CD4-positive, alpha-beta T cell treated with Interleukin-2 at 100 ng/mL for 4 hours (primary cell): ENCODE measurements at places on chromosomes 7 and 10.

- no peak for DNase-seq
Observed at GRCh38 chr7:1329966-1330800, 97.5 kb downstream of the UNCX start.

DNA sequence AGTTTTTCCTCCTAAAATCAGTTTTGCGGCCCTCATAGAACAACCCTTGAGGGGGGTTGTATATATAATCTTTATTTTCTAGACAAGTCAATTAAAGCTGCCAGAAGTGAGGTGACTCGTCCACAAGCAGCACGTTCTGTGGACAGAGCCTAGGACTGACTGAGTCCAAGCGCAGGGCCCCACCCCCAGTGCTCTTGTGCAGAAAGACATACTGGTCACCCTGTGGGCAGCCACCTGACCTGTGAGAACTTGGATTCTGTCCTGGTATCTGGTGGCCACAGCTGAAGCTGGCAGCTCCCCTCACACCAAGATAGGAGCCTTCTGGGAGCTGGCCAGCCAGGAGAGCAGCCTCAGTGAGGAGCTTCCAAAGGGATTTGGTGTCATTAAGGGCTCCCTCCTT, 89.3 kb downstream of the GRK5 start:
- DNase-seq: no peak

GRCh38 chr7:81459485-81459884, 310.4 kb downstream of the HGF start:
- no peak for DNase-seq

GRCh38 chr10:49404321-49404878, 8.5 kb upstream of the DRGX start:
- DNase-seq: no peak

DNA sequence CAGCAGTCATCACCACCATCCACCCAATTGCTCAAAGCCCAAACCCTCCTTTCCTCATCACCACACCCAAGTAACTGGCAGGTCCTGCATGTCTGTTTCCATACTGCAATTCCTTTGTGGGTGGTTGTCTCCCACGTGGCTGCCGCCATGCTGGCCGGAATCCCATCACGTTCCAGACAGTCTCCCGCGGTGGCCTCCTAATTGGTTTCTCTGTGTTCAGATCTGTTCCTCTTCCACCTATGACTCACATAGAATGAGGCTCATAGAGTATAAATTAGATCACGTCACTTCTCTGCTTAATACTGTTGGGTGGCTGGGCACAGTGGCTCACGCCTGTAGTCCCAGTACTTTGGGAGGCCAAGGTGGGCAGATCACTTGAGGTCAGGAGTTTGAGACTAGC, 813.0 kb downstream of the TYW1 start:
- no peak for DNase-seq

DNA sequence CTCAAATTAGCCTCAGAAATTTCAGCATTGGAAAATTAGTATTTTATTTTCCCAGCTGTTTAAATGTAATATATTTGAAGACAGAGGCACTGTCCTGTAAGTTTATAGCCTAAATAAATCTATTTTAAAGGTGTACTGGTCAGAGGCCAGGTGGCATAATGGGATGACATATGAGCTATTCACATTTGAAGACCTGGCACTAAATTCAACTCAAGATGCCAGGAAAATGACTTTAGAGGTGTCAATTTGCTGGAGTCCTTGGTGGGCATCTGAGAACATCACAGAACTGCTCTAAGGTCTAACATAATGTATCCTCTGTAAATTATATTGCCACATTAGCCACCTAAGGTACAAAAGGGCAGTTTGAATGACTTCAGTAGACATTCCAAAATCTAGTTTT, 348.9 kb upstream of the BMPER start:
- DNase-seq: no peak

DNA sequence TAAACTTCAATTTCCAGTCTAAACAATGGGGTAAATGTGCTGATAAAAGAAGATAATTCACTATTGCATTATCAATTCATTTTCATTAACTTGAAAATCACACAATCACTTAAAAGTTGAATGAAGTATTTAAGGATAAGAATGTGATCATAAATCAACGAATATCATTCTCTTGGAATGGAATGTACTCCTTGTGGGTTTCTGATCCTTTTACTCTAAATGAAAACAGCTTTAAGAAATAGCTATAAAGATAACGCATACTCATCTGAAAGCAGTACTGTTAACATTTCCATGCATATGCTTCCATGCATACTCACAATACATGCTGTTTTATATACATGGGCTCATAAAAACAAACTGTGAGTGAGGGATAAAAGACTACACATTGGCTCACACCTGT, 108.8 kb downstream of the ATE1 start:
- DNase-seq: no peak

- no peak for DNase-seq
Observed at GRCh38 chr10:60480865-60481563, 91.3 kb upstream of the ANK3 start.

GRCh38 chr10:43203448-43204041, 63.3 kb downstream of the RASGEF1A start:
- no peak for DNase-seq

- no peak for DNase-seq
Observed at GRCh38 chr7:15703732-15704131, 17.2 kb upstream of the MEOX2 start.

DNA sequence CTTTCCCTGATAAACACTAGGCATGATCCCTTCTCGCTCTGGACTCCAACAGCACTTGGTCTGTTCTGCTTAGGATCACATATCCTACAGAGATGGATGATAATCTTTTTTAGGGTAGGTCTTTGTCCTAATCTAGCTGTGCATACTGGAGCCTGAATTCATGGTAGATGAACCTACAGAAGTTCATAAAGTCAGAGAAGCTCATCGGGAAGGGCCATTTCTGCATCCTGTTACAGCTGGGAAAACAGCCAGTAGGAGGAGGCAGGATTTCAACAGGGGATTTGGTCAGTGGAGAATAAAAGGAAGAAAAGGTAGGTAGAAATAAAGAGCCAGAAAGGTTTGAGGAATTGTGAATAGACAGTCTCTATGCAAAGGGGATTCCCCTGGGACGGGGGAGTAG, 101.4 kb downstream of the ANK3 start:
- no peak for DNase-seq

GRCh38 chr10:44673245-44673983, 237.7 kb upstream of the TMEM72 start:
- no peak for DNase-seq

DNA sequence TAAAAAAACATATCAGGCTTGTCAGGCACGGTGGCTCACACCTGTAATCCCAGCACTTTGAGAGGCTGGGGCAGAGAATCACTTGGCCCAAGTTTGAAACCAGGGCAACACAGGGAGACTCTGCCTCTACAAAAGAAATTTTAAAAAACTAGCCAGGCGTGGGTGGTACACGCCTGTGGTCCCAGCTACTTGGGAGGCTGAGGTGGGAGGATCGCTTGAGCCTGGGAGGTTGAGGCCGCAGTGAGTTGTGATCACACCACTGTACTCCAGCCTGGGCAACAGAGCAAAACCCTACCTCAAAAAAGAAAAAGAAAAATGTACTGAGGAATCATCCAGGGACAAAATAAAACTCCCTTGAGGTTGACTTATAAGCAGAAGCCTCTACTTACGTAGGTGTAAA, 149.9 kb upstream of the KLF14 start:
- no peak for DNase-seq

- no peak for DNase-seq
Observed at GRCh38 chr10:120553911-120554310, 96.9 kb downstream of the PLPP4 start.

GRCh38 chr10:47058032-47058702, 146.9 kb downstream of the PTPN20 start:
- DNase-seq: no peak

- DNase-seq: no peak
Observed at GRCh38 chr10:86757113-86757972, 924 bp downstream of the BMPR1A start.

- no peak for DNase-seq
Observed at GRCh38 chr10:122419016-122419415, 35.4 kb upstream of the ARMS2 start.

GRCh38 chr10:76977901-76978300, 659.7 kb downstream of the KCNMA1 start:
- DNase-seq: no peak

DNA sequence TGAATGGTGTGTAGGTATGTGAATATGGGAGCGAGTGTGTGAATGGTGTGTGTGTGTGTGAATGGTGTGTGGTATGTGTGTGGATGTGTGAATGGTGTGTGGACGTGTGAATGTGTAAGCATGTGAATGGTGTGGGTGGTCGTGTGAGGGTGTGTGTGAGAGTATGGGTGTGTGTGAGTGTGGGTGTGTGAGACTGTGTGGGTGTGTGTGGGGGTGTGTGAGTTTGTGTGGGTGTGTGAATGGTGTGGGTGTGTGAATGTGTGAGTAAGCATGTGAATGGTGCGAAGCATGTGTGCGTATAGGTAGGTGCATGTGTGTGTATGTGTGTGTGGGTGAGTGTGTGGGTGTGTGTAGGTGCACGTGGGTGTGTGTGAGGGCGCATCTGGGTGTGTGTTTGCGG, 160.7 kb upstream of the COBL start:
- no peak for DNase-seq

DNA sequence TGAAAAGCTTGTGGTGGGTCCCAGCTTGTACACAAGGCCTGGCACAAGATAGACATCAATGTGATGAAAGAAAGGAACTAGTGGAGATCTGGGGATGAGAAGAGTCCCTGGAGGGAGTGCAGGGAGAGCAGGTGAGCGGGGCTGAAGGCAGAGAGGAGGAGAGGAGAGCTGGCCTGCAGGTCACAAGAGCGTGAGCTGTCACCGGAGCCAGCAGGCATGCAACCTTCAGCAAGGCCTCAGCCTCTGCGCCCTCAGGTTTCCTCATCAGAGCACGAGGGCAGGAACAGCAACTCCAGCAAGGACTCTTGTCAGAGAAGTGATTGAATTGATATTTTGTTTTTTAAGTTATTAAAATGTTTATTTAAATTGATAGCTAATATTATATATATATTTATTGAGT, 188.6 kb downstream of the CXCL12 start:
- DNase-seq: no peak

DNA sequence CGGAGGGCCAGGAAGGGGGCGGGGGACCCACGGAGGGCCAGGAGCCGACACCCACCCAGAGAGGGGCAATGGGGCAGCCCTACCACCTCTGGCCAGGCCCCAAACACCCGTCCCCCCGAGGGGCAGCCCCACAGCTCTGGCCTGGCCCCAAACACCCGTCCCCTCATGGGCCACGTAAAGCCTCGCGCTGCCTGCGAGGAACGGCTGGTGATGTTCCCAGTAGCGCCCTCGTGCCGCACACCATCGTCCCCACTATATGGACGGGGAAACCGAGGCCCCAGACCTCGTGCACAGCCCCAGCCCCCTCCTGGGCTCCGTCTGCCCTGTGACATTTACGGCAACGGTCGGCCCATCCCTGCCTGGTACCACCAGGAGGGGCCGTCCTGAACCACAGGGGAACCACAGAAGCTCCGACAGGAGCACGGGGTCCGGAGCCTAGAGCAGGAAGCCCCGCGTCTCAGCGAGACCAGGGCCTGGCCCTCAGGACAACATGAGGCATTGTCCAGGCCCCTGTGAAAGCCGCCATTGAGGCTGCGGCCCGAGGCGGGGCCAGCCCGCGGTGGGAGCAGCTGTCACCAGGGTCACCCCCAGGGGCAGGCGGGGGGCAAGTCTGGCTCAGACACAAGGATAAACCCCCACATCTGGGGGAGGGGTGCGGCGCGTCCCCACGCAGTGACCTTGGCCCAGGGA, 35.6 kb downstream of the GET4 start:
- DNase-seq: no peak

- no peak for DNase-seq
Observed at GRCh38 chr7:104772405-104773345, 241.3 kb upstream of the KMT2E start.
